Activated CD4-positive, alpha-beta T cell treated with anti-CD3 and anti-CD28 coated beads for 48 hours (primary cell): ENCODE measurements at places on chromosomes 2 and 18.

- no peak for DNase-seq
Measured at GRCh38 chr2:70827388-70827787, 7.0 kb upstream of the CLEC4F start.

GRCh38 chr2:119431155-119431975, at the start of gene TMEM37:
Gene TMEM37, plus strand, starts transcription at chr2:119431854. Its CDS starts 50 bp downstream, at chr2:119431904.
- peak; percentile 11 for DNase-seq

DNA sequence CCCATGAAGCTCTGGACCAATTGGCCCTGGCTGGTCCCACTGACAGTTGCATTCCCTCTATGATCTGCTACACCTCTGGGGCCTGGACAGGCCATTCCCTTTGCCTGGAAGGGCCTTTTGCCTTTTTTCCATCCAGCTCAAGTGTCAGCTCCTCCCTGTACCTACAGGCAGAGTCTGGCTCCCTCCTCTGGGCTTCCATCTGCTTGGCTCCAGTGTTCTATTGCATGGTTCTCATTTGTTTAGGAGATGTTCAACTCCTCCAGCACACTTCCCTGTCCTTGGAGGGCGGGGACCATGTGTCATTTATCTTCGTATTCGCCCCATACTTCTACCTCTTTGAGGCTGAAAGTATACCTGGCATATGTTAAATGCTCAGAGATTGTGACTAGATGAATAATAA, 61.1 kb downstream of the PRKCE start:
- DNase-seq = no peak

GRCh38 chr2:85435220-85435958, 16.9 kb downstream of the SH2D6 start:
- no peak for DNase-seq

GRCh38 chr2:86037141-86037794, 68.4 kb downstream of the POLR1A start:
- DNase-seq = peak; percentile 72

DNA sequence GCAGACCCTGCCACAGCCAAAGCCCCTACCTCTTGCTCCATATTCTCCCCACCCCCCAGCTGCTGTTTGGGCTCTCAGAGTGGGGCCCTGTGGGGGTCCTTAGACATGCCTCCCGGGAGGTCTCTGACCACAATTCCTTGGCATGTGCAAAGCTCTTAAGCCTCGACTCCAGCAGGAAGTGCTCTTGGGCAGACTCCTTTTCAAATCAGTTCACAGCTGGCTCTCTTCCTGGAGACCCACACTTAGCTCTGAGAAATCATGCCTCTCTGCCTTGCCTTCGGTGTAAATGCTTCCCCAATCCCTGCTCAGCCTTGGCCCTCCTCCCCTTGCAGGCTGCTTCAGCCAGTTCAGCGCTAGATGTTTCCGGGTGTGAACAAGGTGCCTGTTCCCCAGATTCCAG, 46.9 kb downstream of the NGEF start:
- no peak for DNase-seq

DNA sequence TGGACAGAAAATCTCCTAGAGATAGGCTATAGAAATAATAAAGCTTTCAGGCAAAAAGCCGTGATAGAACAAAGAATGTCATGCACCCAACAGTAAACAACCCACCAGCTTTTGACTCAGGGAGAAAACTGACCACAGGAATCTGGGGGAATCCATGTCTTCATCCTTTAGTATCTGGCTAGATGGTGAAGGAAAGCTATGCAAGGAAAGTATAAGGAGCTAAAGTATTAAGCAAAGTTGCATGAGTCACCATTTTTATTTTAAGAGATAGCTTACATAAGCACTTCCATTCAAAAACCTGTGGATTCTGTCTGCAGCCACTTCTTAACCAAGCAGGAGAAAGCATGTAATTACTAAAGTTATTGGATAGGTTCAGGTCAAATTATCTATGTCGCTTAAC, 363.8 kb downstream of the LRP1B start:
- DNase-seq = no peak

GRCh38 chr2:26017464-26018183, 16.3 kb upstream of the RAB10 start:
- no peak for DNase-seq

DNA sequence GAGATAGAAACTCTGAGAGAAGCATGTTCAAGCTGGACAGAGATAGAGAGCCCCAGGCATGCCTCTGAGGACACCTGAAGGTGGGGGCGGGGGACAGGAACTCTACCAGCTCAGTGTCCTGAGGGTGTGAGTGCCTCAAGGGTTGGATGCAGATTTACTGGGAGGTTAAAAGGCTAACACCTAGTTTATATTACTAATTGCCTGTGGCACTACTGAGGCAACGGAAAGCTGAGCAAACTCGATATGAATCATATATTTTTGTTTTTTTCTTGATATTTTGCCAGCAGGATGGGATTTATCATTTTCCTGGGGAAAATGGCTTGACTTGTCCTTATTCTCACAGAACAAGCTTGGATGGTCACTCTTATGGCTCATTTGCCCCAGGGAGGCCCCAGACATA, 319.5 kb downstream of the ALK start:
- no peak for DNase-seq

DNA sequence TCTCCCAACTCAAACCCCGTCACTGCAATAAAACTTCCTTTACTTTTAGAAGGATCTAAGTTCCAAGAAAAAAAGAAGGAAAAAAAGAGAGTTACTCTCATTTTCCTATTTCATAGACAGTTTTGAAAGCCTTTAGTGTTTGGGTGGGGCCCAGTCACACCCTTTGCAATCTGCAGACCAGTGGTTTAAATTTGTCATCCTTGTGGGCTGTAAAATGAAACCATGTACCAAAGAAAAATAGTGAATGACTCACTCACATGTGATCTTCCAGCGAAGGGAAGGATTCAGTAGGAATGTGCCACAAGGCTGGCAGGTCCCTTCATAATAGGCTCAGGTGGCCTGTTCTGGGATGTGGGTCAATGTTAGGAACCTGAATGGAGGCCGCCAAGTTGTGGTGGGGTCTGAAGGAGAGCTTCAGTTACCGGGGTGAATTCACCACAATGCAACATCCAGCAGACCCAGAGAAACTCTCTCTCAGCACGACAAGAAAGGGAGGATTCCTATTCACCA, 28.3 kb downstream of the ANXA4 start:
- DNase-seq = peak; percentile 42

- DNase-seq = no peak
Measured at GRCh38 chr18:11021477-11021876, 127.9 kb downstream of the PIEZO2 start.

DNA sequence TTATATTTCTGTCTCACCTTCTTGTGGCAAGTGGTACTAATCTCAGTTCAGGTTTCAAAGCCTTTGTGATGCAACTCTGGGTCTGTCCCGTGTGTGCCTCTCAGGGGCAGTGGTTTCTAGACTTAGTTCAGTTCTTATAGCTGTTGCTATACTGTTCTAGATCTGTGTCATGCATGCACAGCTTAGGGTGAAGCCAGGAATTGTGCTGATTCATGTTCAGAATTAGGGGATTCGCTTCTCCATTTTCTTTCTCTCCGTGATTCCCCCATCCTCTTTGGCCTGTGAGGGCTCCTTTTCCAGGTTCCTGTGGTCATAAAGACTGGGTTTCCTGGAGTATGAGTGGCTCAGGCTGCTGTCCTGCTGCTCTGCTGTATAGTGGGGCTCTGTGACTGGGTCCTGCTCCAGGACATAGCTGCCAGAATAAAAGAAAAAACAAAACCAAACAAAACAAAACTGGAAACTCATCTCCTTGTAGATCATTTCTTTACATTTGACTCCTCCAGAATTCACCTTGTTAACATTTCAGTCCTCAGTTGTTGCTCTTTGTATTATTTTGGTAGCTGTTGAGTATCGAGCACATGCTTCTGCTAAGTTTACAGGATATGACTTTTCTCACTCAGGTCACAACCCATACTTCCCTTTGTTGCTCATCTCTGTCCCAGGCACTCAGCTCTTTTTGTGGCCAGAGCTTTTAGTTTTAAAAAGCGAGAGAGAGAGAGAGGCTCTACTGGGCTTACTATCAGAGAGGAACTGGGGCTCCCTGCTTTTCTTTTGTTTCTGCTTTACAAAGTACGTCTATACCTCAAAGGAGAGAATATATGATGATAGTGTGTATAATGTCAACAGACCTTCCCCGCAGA, 34.2 kb downstream of the CERS6 start:
- peak; percentile 72 for DNase-seq

- DNase-seq = no peak
Measured at GRCh38 chr18:36772241-36772723, 56.5 kb downstream of the TPGS2 start.

GRCh38 chr2:169328785-169329184, 33.5 kb downstream of the LRP2 start:
- DNase-seq = no peak

DNA sequence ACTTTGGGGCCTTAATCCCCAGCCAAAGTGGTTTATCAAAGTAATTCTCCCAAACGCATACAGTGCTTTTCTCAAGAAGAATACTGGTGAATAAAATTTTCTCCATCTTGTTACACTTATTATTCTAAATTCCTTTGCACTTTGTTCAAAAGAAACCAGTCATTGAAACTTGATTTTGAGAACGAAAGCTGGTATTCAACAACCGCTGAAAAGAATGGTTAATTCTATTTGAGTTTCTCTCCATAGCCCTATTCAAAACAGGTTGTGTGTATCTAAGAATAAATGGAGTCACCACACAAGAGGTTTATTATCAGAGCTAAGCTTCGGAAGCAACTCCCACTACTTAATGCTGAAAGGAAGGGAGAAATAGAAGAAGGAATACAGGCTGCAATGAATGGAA, 117.7 kb downstream of the C1D start:
- DNase-seq = no peak

DNA sequence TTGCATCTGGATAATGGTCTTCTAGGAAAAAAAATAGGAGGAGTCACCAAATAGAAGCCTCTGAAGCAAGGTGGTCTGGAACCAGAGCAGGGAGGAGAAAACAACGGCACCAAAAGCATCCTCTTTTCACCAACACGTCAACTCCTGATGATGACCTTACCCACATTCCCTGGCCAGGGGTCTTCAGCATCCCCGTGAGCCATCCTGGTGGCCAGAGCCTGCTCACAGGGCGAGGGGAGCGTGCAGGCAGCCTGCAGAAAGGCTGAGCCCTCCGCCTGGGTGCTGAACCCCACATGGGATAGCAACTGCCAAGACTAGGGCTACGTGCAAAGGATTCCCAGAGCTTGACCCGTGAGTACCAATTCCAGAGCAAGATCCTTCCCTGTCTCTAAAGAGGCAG, 191.0 kb downstream of the NDUFA10 start:
- no peak for DNase-seq

- no peak for DNase-seq
Measured at GRCh38 chr2:23091900-23092299, 293.1 kb upstream of the KLHL29 start.

DNA sequence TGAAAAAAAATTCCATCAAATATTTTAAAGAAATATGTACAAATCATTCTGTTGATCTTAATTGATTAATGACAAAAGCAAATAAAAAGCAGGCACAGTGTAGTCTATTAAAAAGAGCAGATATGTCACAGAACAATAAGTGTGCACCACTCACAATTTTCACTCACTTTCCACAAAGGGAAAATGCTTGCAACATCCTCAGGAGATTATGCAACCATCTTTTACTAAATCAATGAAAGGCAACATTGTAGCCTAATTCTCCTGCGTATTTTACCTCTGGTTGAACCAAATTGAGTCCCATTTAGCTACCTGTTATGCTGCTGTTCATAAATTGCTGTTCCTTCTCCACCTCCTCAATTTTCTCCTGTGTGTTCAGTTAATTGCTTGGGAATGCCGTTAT, 1346.8 kb upstream of the PIK3C3 start:
- no peak for DNase-seq

DNA sequence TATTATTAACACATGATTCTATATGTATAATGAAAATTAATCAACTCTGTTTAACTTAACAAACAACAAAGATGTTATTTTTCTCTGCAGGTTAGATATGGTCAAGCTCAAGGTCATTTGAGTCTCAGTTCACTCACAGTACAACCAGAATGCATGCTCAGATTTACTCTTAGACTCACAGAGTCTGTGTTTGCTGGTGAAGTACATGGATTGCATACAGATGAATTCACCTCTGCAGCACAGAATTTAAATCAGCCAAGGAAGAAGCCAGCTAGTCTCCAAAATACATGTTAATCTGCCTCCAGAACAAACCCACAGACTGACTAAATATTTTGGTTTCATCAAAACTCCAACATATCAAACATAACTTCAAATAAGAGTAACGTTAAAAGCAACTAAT, 424.5 kb downstream of the RAD51AP2 start:
- DNase-seq = no peak

- no peak for DNase-seq
Measured at GRCh38 chr2:206045251-206045650, 40.7 kb downstream of the INO80D start.

GRCh38 chr2:147865560-147865959, 20.7 kb downstream of the ACVR2A start:
- no peak for DNase-seq

GRCh38 chr2:24858996-24859395, 61.0 kb downstream of the ADCY3 start:
- no peak for DNase-seq

DNA sequence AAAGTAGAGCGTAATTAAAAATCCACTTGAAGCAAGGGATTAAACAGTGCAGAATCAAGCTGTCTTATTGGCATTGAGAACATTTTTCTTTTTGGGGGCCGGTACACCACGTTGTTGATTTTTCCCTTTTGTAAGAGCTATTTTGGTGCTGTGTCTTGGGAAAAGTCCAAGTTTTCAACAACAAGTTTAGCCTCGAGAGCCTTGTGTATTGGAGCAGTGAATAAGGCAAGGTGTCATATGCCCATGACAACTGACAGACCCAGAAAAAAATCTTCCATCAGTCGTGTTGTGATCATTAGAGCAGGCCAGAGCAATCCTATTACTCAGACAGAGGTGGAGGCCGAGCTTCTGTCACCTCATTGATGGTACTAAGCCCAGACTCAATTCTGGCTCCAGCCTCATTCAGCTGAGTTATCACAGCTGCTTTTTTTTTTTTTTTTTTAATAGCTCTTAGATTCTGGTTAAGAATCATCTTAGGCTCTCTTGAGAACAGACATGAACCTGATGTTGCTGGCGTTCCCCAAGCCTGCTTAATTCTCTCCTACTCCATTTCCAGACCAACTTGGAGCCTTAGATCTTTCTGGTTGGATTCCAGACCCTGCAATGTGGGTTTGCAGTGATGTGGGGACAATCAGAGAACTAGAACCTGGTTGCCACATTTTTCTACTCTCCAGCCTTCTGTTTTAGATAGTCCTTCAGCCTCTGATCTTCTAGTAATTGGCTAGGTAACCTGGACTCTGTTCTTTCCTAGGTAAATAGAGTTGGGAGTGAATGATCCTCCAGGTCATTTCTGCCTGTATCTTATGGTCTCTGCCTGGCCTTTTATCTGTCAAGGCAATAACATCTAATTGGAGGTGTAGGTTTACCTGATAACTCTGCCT, 43.1 kb downstream of the MOGAT1 start:
- no peak for DNase-seq

GRCh38 chr2:237924164-237924534, 42.7 kb upstream of the UBE2F start:
- no peak for DNase-seq

DNA sequence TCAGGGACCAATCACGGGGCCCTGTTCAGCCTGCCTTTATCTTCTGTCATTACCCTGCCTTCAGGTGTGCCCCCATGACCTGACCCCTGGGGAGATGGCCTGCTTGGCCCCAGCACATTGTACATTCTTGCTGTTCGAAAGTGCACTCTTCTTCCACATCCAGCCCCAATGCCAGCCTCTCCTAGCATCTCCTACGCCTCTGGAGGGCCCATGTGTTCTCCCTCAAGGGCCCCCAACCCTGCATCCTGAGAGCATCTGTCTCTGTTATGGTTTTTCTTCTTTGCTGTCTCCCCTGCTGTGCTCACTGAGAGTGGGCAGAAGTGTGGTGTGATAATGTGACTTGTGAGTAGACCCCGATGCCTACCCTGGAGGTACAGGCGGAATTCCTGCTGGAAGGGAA, 41.5 kb upstream of the OTOS start:
- no peak for DNase-seq

GRCh38 chr2:235390108-235390815, 103.6 kb upstream of the AGAP1 start:
- DNase-seq = peak; percentile 62
